ENCODE measurements at places on chromosomes 6 and 20. TPM values are rescaled to one million over a fixed set of nuclear protein-coding genes. Genes with fewer than 3 reads are reported as not detected.

- H3K36me3 ChIP-seq, result peaks cover 6% of the 10 kb centered on the region
- no peak overlapping the region for H3K27ac ChIP-seq
- no peak overlapping the region for H3K4me3 ChIP-seq
- H3K27me3 ChIP-seq, result no peaks in the 10 kb centered on the region
Observed at GRCh38 chr6:38262609-38263008, 377.1 kb downstream of the BTBD9 start.

GRCh38 chr6:152598901-152599537, 38.1 kb downstream of the SYNE1 start:
- no peak overlapping the region for H3K27ac ChIP-seq
- no peak for DNase-seq
- peaks cover 10% of the 10 kb centered on the region for H3K27me3 ChIP-seq
- H3K4me1 ChIP-seq, result no peaks in the 10 kb centered on the region

Gene ANGPT4
- not detected for total RNA-seq

DNA sequence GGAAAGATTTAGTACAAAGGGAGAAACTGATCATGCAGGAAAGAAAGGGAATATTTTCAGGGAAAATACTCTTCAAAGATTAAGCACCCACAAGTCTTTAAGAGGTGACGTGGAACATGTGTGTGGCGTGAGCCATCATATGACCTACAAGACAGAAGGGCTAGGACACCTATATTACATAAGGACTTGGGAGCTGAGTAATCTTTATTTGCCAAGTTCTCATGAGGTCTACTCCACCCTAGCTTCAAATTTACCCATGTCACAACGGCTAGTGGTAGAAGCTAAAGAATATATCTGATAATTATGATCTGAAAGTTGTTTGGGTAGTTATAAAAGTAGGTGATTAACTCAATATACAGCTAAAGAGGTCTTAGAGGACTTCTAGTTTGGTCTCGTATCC, 167.8 kb downstream of the GJA10 start:
- peaks cover 41% of the 10 kb centered on the region for H3K4me1 ChIP-seq
- no peak for DNase-seq
- H3K27ac ChIP-seq, result no peak overlapping the region
- no peak overlapping the region for H3K4me3 ChIP-seq
- no peaks in the 10 kb centered on the region for H3K27me3 ChIP-seq
- H3K36me3 ChIP-seq, result peaks cover 53% of the 10 kb centered on the region

Gene GRIK2
- not detected for total RNA-seq

DNA sequence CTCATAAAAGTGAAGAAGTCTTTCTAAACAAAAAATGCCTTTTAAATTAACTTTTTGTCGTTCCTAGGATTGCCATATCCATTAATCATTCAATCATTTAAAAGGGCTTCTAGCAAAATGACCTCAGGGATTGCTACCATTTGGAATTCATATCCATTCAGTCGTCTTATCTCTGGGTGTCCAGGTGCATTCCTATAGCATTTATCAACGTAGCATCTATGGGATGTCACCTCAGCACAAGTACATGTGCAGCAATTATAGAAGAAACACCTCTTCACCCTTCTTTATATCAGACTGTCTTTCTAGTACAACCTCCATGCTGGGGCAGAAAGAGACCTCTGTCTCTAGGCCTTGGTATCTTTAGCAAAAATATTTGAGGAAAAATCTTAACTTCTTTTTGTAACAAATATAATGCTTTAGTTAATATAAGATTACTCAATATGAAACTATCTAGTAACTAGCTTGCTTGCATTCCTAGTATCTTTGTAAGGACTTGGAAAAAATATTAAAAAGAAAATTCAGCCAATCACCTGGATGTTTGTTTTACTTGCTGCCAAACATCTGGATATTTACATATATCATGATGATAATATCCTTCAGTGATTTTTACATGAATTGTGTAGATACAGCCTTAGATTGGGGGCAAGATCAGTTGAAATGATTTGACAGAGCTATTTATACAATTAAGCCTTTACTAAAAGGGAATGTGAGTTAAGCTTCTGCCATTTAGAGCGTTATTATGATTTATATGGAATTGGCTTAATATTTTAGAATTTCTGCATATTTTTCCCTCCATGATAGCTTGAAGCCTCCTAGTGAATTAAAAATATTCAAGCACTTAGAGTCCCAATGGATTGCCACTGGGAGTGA, 356.8 kb downstream of the HDGFL1 start:
- H3K4me1 ChIP-seq, result peaks cover 4% of the 10 kb centered on the region
- DNase-seq, result no peak
- H3K27me3 ChIP-seq, result no peaks in the 10 kb centered on the region
- H3K27ac ChIP-seq, result no peak overlapping the region
- no peak overlapping the region for H3K4me3 ChIP-seq

- H3K27ac ChIP-seq, result no peak overlapping the region
- DNase-seq, result no peak
- H3K36me3 ChIP-seq, result peaks cover 2% of the 10 kb centered on the region
- H3K4me3 ChIP-seq, result no peak overlapping the region
- H3K27me3 ChIP-seq, result no peaks in the 10 kb centered on the region
- H3K4me1 ChIP-seq, result peaks cover 22% of the 10 kb centered on the region
Observed at GRCh38 chr6:72654071-72654621, 32.3 kb downstream of the KCNQ5 start.

DNA sequence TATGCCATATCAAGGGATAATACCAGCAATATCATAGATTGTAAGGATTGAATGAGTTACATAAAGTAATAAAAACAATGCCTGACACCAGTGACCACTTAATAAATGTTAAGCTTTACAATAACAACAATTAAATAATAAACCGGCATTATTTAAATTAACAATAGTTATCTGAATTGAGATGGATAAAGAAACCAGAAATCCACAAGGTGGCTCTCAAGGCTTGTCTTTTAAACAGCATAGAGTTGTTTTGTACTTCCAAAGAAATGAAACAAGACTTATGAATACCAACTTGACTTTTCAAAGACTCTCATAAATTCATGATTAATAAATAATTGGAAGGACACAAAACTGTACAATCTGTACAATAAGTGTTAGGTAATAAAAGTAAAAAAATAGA, 203.1 kb downstream of the ASCC3 start:
- DNase-seq, result no peak
- H3K36me3 ChIP-seq, result peaks cover 3% of the 10 kb centered on the region
- H3K4me1 ChIP-seq, result no peaks in the 10 kb centered on the region
- H3K4me3 ChIP-seq, result no peak overlapping the region
- no peak overlapping the region for H3K27ac ChIP-seq
- no peaks in the 10 kb centered on the region for H3K27me3 ChIP-seq

Gene TSBP1
- not detected for total RNA-seq

DNA sequence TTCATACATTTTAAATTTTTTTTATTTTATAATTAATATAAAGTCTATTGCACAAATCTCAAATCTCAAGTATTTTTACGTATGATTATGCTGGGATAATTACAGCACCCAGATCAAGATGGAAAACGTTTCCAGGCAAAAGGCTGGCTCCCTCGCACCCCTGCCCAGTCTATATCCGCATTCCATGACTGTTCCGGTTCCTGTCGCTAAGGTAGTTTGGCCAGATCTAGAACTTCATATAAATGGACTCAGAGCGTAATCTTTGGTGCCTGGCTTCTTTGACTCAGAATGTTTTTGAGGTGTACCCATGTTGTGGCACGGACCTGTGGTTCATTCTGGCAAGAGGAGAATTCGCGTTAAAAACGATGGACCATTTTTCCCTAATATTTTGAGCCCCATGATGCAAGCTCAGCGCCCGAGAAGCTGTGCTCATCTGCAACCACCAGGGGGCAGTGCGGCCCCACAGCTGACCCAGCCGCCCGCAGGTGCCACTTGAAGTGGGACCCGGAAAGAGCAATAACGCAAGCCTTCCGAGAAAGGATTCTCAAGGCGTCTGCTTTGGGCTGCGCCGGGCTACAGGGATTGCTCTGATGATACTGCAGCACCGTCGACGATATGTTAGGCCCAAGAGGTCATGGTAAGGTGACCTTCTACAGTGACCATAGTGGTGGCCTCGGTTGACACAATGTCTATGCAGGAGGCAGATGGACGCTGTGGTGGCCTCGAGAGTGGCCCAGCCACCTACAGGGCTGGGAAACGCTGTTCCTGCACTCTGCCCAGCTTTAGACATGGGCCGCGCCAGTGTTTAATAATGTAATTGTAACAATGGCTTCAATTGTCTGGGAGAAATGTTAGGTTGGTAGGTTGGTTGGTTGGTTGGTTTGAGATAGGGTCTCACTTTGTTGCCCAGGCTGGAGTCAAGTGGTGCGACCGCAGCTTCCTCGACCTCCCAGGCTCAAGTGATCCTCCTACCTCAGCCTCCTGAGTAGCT, 160.1 kb downstream of the ZMYND8 start:
- DNase-seq, result peak; percentile 91
- no peak overlapping the region for H3K4me3 ChIP-seq
- H3K27me3 ChIP-seq, result peaks cover 8% of the 10 kb centered on the region
- H3K36me3 ChIP-seq, result no peaks in the 10 kb centered on the region
- peaks cover 16% of the 10 kb centered on the region for H3K4me1 ChIP-seq

- DNase-seq, result no peak
- no peaks in the 10 kb centered on the region for H3K27me3 ChIP-seq
- no peak overlapping the region for H3K4me3 ChIP-seq
- H3K36me3 ChIP-seq, result no peaks in the 10 kb centered on the region
- no peak overlapping the region for H3K27ac ChIP-seq
- no peaks in the 10 kb centered on the region for H3K4me1 ChIP-seq
Observed at GRCh38 chr6:123589973-123590372, 46.8 kb downstream of the TRDN start.

GRCh38 chr6:21935561-21936028, 342.0 kb downstream of the SOX4 start:
- DNase-seq, result peak; percentile 60
- no peak overlapping the region for H3K27ac ChIP-seq
- no peaks in the 10 kb centered on the region for H3K36me3 ChIP-seq
- no peak overlapping the region for H3K4me3 ChIP-seq

DNA sequence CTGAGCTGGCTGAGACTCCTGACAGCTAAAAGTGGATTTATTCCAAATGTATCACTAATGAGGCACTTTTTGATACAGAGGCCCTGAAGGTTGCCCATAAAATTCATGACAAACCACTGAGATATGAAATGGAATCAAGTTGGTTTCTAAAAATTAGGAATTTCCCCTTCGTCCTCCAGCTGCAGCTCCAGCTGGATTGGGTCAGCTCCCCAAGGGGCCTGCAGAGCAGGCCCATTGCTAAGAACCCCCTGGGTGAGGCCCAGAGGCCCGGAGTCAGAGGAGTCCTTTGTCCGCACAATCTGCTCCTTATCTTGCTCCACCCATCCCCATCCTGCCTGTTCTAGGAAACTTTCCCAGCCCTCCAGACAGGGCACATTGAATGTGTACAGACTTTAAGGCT, 163.5 kb upstream of the TOP1 start:
- H3K36me3 ChIP-seq, result no peaks in the 10 kb centered on the region
- H3K27me3 ChIP-seq, result no peaks in the 10 kb centered on the region
- no peaks in the 10 kb centered on the region for H3K4me1 ChIP-seq
- no peak overlapping the region for H3K27ac ChIP-seq
- no peak for DNase-seq
- no peak overlapping the region for H3K4me3 ChIP-seq

DNA sequence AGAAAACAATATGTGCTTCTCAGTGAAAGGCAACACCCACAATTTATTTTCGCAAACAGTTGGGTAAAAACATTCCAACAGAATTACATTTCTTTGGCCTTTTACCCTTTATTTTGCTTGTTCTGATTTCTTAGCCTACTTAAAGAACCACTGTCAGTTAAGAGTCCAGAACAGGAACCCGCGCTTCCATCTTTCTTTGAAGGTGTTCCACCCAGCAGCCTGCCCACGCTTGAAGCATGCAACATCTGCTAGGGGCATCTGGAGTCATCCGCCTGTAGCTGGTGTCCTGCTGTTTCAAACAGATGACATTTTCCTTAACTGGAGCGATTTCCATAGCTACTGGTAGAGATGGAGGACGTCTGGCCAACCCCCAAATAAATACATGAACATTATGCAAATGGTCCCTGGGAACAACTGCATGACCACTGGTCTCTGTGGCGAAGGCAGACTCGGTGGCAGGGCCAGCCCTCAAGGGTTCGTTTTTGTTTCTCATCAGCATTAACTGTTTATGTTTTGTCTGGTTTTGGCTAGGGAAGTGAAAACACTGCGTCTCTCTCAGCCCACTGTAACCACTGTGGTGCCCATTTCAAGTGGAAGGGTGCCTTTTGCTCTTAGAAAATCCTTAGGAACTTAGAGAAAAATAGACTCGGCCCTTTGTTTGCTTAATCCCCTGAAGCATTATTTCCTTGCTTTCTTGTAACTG, 51.6 kb downstream of the LAMA4 start:
- no peaks in the 10 kb centered on the region for H3K36me3 ChIP-seq
- no peak for DNase-seq

DNA sequence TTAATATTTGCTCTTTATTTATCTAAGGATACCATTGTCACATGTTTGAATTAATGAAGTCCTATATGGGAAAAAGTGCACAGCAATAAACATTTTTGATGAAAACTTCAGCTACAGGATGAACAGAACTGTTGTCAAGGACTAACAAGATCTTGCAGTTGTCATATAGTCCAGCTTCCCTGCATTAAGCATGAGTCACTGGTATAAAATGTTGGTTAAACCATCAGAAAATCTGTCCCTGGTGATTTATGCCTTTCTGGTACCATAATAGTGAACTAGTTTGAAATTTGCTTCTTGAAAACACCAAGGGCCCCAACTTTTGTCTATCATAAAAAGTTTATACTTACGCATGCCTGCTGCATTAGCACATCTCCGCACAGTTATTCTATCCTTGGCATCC, 60.4 kb upstream of the RSPO3 start:
- H3K4me1 ChIP-seq, result no peaks in the 10 kb centered on the region
- H3K27me3 ChIP-seq, result no peaks in the 10 kb centered on the region
- no peak overlapping the region for H3K27ac ChIP-seq

Gene KCNK17
- total RNA-seq, result not detected

GRCh38 chr6:97394160-97394748, 111.2 kb upstream of the MMS22L start:
- H3K36me3 ChIP-seq, result no peaks in the 10 kb centered on the region
- no peaks in the 10 kb centered on the region for H3K4me1 ChIP-seq
- H3K27me3 ChIP-seq, result peaks cover 10% of the 10 kb centered on the region
- no peak overlapping the region for H3K27ac ChIP-seq
- peak; percentile 58 for DNase-seq

DNA sequence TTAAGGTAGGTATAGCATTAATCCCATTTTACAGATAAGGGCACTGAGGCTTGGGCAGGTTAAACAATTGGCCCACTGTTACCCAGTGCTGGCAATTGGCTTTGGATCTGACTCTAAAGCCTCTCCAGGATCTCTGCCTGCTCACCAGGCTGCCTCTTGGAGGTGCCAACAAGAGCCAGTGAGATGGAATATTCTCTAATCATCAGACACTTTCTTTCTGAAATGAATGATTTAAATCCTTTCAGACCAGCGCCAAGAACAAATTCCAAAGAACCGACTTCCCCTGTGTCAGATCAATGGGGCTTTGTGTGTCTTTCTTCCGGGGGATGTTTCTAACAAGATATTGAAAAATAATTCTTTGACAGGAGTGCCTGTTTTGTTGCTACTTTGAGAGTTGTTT, 23.6 kb downstream of the CYP39A1 start:
- H3K4me1 ChIP-seq, result peaks cover 4% of the 10 kb centered on the region
- no peak overlapping the region for H3K27ac ChIP-seq
- H3K27me3 ChIP-seq, result peaks cover 12% of the 10 kb centered on the region
- H3K36me3 ChIP-seq, result no peaks in the 10 kb centered on the region
- DNase-seq, result no peak
- H3K4me3 ChIP-seq, result no peak overlapping the region

Gene RNF182
- total RNA-seq, result not detected

GRCh38 chr6:168030908-168031307, 33.4 kb downstream of the KIF25 start:
- no peak overlapping the region for H3K27ac ChIP-seq
- no peak for DNase-seq
- H3K4me3 ChIP-seq, result no peak overlapping the region
- H3K27me3 ChIP-seq, result peaks cover 19% of the 10 kb centered on the region
- peaks cover 2% of the 10 kb centered on the region for H3K4me1 ChIP-seq

Data from activated CD4-positive, alpha-beta T cell treated with anti-CD3 and anti-CD28 coated beads for 36 hours (primary cell).